Stimulated activated CD4-positive, alpha-beta T cell treated with anti-CD3 and anti-CD28 coated beads, Interleukin-15, amount 100 ng/mL, for 1 hour (primary cell): ENCODE measurements at places on chromosomes 1 and 21.

- DNase-seq = no peak
These were observed 280.5 kb upstream of the SGIP1 start for GRCh38 chr1:66253330-66253921.

DNA sequence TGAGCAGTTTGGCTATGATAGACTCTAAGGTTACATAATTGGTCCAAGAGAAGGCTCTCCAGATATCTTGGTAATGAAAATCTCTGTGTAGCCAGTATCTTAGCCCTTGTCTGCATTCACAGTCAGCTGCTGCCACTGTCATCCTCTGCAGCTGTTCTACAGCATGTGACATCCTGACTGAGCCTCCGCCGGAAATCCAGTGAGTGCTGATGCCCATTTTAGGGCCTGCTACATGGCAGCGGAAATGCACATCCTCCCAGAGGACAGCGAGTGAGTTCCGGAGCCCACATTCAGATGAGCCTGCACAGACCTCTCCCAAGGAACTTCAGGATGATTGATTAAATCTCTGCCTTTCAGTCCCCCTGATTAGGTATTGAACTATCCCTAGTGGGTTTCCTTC, 237.1 kb downstream of the HHIPL2 start:
- no peak for DNase-seq

GRCh38 chr1:54239631-54240031, 39.7 kb downstream of the MRPL37 start:
- no peak for DNase-seq

DNA sequence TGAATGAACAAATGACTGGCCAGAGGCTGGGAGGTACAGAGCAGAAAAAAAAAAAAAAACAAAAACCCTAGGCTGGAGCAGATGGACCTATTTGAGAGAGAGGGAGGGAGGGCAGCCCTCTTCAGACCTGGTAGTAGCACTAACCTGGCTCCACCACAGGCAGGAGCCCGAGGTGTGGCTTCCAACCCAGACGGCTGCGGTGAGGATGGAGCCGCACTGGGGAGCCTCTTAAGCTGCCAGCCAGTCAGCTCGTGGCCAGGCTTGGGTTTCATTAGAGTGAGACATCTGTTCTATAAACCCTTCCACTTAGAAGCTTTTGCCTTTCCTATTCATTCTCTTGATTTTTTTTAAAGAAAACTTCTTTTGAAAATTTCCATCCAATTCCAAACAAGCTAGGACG, 16.8 kb downstream of the LGR6 start:
- DNase-seq = no peak

DNA sequence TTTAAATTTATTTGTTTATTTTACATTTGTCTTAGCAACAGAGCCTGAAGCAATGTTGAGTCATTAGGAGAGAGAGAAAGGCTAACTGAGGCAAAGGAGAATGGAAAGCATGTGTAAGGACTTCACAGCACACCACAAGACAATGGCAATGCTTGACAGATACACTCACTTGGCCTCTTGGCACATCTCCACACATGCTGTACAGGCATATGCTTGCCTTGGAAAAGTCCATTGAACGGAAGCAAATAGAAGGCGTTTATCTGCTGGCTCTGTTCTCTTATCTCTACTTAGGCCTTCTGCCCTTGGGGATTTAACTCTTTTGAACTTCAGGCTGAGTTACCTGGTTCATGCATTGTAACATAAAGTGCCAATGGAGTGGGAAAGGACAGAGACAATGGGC, 262.2 kb upstream of the POU3F1 start:
- no peak for DNase-seq

DNA sequence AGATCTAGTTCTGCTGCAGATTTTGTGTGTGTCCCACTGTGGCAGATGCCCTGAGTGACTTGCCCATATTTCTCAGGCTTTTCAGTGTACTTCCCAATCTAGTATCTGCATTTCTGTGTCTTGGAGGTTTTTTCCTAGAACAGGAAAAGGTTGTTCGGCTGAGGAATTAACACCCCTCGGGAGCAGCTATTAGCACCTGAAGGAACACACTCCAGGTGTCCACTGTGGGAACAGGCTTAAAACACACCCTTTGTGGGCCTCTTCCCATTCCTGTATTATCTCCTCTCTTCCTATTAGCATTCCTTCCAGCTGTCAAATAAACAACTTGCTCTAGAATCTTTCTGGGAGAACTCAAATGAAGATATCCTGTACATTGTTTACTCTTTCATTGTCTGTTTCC, 178.3 kb downstream of the HMCN1 start:
- DNase-seq = no peak

GRCh38 chr1:198679535-198680173, 40.8 kb downstream of the PTPRC start:
- peak; percentile 8 for DNase-seq

- no peak for DNase-seq
These were observed 33.6 kb downstream of the ACOT11 start for GRCh38 chr1:54581621-54582035.

- no peak for DNase-seq
These were observed 22.6 kb downstream of the ST3GAL3 start for GRCh38 chr1:43729816-43730463.
